ENCODE measurements at places on chromosomes 7 and 10.

DNA sequence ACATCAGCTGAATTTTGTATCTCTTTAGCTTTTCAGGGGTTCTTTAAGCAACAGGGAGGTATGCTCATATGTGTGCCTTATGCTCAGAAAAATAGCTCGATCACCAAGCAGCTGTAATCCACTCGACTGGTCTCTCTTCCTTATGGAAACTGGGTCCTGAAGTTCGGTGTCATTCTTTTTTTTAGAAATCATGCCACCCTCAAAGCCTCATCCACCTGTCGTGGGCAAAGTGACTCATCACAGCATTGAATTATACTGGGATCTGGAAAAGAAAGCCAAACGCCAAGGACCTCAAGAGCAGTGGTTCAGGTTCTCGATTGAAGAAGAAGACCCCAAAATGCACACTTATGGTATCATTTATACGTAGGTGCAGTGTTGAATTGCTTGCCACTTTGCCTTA, 83.6 kb downstream of the FANK1 start:
- H3K4me3 ChIP-seq = no peak overlapping the region
- no peak for DNase-seq
- H3K4me1 ChIP-seq = no peaks in the 10 kb centered on the region
- H3K27me3 ChIP-seq = no peaks in the 10 kb centered on the region

- no peaks in the 10 kb centered on the region for H3K27me3 ChIP-seq
- no peak overlapping the region for H3K27ac ChIP-seq
- H3K36me3 ChIP-seq = no peaks in the 10 kb centered on the region
- no peak overlapping the region for H3K4me3 ChIP-seq
- no peak for DNase-seq
These were observed 40.8 kb upstream of the KMT2E start for GRCh38 chr7:104973227-104973626.

GRCh38 chr7:129688503-129689222, 77.1 kb downstream of the NRF1 start:
- H3K36me3 ChIP-seq = peaks cover 6% of the 10 kb centered on the region
- no peak overlapping the region for H3K4me3 ChIP-seq
- H3K4me1 ChIP-seq = no peaks in the 10 kb centered on the region
- no peak for DNase-seq

DNA sequence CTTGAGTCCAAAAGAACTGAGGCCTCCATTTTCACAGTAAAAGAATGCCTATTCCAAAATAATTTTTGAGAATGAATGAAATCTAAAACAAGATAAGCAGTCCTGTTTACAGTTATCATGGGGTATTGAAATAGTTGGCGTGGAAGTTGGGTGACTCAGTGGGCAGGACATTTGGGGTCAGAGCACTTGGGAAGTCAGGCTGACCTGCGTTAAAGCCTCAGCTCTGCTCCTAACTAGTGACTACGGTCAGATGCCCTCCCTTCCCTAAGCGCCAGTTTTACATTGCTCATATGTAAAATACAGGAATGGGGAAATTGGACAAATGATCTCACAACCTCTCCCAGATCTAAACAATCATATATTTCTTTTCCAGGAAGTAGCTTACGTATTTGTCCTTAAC, 2.3 kb upstream of the PAPSS2 start:
- H3K4me3 ChIP-seq = no peak overlapping the region
- peaks cover 10% of the 10 kb centered on the region for H3K27me3 ChIP-seq
- DNase-seq = no peak
- H3K36me3 ChIP-seq = no peaks in the 10 kb centered on the region

GRCh38 chr10:77072361-77072835, 565.2 kb downstream of the KCNMA1 start:
- no peak overlapping the region for H3K27ac ChIP-seq
- DNase-seq = no peak
- no peaks in the 10 kb centered on the region for H3K27me3 ChIP-seq
- no peak overlapping the region for H3K4me3 ChIP-seq

All from naive thymus-derived CD4-positive, alpha-beta T cell (primary cell).